ENCODE measurements at places on chromosomes 5 and 9. TPM values are rescaled to one million over a fixed set of nuclear protein-coding genes. Genes with fewer than 3 reads are reported as not detected.

DNA sequence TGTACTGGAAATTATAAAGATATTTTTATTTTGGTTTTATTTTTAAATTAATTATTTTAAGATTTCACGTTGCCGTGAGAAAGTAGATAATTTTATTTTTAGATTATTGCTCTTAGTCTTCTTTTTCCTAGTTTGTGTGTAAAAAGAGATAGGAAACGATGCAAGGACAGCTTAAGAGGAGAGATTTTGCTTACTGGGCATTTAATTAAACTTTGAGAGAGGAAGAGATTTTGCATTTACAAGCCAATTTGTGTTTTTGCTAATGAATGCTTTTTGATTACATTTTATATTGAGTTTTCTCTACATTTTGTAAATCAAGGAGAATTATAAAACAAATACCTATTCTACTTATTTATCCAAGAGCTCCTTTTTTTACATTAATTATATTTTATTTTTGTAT is 64.0 kb downstream of the ARHGEF28 start:
- DNase-seq = no peak

- no peak for DNase-seq
Measured at GRCh38 chr5:132663771-132664695, 6.1 kb downstream of the IL13 start.

The ELL2 gene
- 25.1 TPM for total RNA-seq

DNA sequence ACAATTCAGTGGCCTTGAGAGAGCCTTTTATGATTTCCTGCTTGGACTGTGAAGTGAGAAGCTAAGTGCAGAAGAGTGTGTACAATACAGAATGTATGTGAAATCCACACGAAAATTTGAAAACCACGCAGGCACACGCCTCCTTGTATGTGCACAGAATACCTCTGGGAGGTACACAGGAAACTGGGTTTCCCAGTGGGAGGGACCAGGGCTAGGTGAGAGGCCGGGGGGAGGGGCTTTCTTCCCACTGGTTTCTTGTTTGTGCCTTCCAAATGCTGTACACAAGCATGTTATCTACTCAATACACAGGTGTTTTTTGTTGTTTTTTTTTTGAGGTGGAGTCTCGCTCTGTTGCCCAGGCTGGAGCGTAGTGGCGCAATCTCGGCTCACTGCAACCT is 16.1 kb downstream of the C9orf50 start:
- no peak for DNase-seq

DNA sequence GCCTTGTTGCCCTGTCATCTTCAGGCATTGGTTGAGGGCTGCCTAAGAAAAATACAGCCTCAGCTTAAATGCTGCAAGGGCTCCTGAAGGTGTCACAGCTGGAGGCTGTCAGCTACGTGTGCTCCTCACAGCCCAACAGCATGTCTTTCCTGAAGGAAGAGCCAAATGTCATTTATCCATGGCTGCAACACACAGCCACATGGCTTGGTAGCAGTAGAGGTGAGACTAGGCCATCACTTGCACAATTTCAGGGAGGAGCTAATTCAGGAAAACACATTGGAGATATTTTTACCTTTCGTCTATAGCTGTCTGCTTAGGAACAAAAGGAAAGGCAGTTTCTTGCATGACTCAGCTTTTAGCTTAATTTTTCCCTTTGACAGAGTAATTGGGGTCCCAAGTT is 260.7 kb downstream of the SYK start:
- DNase-seq = no peak

- DNase-seq = no peak
Measured at GRCh38 chr9:100425758-100426157, 1.2 kb upstream of the MSANTD3 start.

GRCh38 chr5:176183321-176184074 is 54.7 kb upstream of the SIMC1 start:
- no peak for DNase-seq

DNA sequence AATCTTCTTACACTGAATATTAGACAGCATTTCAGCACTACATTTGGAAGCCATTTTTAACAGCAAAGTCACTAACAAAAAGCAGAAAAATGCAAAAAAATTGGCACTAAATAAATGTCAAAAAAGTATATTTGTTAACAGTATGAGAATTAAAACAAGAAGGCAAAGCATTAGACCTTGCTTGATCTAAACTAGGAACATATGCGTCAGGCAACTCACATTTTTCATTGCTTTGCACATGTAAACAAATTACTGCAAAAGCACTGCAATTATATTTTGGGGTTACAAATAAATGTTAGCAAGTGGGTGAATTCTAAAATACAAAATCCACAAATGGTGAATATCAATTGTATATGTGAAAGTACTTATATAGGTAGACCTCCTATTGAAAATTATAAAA is 49.0 kb upstream of the RAPGEF6 start:
- DNase-seq = no peak

DNA sequence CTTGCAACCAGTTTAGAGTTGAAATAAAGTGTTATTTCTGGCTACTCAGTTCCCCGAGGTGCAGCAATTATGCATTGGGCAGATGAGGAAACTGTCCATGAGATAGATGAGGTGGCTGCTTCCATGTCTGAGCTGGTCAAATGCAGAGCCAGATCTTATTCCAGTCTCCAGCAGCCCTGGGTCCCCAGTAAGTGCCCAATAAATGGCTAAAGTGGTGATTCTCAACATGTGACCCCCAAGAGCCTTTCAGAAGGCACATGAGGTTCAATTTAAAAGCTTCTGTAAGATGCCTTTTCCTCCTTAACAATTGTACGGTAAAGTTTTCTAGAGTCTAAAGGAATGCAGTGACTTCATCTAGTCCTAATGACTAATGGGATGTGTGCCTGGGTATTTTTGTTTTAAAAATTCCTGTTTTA is 17.5 kb downstream of the ATOX1 start:
- no peak for DNase-seq

GRCh38 chr9:114098936-114099668 is at the start of gene KIF12:
KIF12 (minus strand) TSS chr9:114099292; CDS start chr9:114099276, 16 bp downstream.
- DNase-seq = no peak

- DNase-seq = no peak
Measured at GRCh38 chr5:41851116-41851515, 19.1 kb downstream of the OXCT1 start.

- DNase-seq = no peak
Measured at GRCh38 chr9:84617411-84618029, 52.0 kb upstream of the NTRK2 start.

DNA sequence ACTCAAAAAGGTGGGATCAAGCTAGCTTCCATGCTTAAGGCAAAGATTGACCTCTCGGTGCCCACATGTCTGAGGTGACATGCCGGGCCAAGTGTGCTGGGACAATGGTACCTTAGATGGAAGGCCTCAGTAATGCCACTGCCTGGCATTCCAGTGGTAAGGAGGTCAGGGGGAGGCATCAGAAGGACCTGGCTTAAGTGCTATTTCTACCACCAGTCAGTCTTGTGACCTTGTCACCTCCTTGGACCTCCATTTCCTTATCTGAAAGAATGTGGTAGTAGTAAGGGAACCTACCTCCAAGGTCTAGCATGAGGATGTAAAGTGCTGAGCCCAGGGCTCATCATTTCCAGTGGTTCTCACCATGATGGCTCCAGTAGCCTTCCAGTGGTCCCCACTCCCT is 8.9 kb downstream of the C5orf52 start:
- no peak for DNase-seq

DNA sequence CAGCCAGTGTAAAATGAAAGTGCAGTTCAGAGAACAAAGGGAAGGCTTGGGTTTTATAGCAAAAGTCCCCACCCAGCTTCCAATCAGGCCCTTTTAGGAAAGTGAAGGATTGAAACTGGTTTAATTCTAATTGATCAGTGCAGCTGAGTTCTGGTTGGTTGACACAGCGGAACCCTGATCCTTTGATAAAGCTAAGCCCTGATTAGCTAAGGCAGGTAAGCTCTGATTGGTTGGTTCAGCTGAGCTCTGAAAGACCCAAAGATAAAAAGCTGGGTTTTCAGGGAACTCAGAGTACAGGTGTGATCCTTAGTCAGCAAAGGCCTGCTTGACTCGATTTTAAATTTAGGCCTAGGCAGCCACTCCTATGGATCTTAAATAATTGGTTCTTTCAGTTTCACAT is 70.8 kb upstream of the PRRC1 start:
- DNase-seq = no peak

DNA sequence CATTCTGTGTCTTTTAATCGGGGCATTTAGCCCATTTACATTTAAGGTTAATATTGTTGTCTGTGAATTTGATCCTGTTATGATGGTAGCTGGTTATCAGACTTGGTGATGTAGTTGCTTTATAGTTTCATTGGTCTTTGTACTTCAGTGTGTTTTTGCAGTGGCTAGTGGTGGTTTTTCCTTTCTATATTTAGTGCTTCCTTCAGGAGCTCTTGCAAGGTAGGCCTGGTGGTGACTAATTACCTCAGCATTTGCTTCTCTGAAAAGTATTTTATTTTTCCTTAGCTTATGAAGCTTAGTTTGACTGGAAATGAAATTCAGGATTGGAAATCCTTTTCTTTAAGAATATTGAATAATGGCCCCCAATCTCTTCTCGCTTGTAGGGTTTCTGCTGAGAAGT is 156.9 kb downstream of the CNTLN start:
- DNase-seq = no peak

DNA sequence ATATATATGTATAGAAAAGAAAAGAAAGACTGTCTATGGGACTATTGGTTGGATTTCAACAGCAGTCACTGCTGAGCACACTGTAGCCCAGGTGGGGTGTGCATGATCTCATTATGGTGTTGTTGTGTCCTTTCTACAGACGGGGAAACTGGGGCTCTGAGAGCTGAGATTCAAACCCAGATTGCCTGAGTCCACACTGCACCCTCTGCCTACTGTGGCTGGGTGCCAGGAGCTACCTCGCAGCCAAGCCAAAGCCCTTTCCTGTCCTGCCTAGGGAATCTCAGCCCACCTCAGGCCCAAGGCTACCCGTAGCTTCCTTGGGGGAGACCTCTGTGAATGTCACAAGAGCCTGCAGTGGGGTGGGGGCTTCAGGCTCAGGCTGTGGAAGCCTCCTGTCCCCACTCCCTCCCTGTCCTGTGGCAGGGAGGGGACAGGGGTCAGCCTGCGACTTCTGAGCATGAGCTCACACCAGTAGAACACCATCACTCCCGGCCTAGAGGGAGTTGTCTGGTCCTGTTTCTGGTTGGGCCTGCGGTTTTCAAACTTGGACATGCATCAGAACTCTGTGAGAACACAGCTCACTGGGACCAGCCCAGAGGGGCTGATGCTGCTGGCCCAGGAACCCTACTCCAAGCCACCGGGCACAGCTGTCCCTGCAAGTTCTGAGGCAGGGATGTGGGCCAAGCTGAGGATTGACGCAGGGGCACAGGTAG is 7.9 kb upstream of the NINJ1 start:
- no peak for DNase-seq

GRCh38 chr9:73701415-73702057 is 549.9 kb downstream of the ANXA1 start:
- no peak for DNase-seq

The LRRC19 gene
- 0.08 TPM for total RNA-seq

- peak; percentile 58 for DNase-seq
Measured at GRCh38 chr9:211557-211956, 3.1 kb upstream of the DOCK8 start.

The LHX3 gene
- not detected for total RNA-seq

The SIGMAR1 gene
- total RNA-seq = 49.8 TPM

The OTULINL gene
- 9.3 TPM for total RNA-seq

The SYNPO gene
- total RNA-seq = 24.1 TPM

DNA sequence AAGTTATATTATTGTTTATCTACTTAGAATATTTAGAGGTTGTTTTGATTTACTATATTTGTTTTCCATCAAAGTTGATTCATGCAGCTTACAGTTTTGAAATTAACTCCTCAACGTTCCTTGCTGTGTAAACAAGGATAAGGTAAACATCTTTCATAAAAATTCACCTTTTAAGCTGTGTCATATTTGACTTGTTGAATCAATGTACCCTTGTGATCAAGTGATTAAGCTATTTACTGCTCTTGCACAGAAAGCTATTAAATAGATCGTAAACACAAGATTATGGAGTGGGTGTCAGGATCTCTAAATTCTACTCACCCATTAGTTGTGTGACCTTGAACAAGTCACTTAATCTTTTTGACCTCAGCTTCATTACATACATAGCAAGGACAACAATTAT is 2054.0 kb upstream of the NUDT12 start:
- DNase-seq = no peak

The TMOD1 gene
- total RNA-seq = 75.7 TPM

The RORB gene
- total RNA-seq = 0.53 TPM

The TAF11L10 gene
- total RNA-seq = not detected

DNA sequence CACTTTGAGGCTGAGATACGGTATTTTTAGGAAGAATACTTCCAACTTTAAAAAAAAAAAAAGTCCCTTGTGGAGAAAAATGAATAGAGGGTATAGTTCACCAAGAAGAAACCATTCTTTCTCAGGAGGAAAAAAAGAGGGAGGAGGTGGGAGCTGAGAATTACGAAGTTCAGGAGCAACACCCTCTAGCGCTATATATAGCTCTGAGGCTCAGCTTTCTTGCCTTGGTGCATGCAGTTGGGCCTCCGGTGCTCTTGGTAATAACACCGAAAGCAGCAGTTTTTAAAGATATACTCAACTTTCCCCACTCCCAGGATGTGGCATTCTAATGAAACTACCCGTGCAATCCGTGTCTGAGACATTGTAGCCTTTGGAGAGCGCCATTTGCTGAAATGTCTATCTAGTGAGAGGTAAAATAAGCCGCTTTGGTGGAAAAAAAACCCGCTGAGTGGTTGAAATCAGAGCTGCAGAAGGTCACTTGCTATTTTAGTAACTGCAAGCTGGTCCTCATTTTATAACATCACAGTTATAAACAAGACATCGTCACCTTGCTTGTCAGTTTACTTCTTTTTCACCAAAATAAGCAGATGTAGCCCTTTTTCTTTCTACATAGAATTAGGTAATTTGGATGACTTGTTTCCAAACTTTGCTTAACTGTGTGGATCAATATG is 156.4 kb downstream of the RORB start:
- DNase-seq = no peak

The LCN9 gene
- total RNA-seq = not detected

DNA sequence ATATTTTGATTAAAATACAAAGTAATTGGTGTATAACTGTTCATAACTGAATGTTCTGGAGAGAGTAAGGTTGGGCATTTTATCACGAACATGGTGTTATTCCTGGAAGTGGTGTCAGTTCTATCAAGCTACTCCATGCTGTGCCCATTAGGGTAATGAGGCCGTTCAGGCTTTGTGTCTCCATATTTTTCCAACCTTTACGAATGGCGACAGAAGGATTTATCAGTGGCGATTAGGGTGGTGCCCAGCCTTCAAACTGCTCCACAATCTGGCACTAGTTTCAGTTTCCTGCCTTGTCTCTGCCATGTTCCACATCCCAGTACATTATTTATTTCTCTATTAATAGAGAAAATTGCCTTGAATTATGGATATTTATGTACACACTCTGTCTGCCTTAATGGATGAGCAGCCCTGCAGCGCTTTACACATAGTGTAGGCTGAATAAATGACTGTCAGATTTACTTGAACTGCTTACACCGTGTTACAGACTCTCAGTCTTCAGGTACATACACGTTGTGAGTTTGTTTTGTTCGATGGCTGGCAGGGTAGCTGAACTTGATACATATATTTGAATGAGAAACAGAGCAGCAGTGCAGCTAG is 23.9 kb upstream of the TMC1 start:
- no peak for DNase-seq

The QRFP gene
- not detected for total RNA-seq
